ENCODE measurements at places on chromosomes 12 and 14. TPM values are rescaled to one million over a fixed set of nuclear protein-coding genes. Genes with fewer than 3 reads are reported as not detected.

Gene CLEC6A
- not detected for total RNA-seq

Gene CNTN1
- total RNA-seq: 65.6 TPM

Gene PZP
- 0.06 TPM for total RNA-seq

Gene PIWIL1
- not detected for total RNA-seq

Gene GPX2
- total RNA-seq: not detected

Gene MUCL1
- total RNA-seq: not detected

Gene LHX5
- total RNA-seq: not detected

Gene NTS
- total RNA-seq: not detected

Gene SIVA1
- 259 TPM for total RNA-seq

Gene SIX1
- total RNA-seq: 0.50 TPM

Gene KCNMB4
- total RNA-seq: 10.3 TPM

DNA sequence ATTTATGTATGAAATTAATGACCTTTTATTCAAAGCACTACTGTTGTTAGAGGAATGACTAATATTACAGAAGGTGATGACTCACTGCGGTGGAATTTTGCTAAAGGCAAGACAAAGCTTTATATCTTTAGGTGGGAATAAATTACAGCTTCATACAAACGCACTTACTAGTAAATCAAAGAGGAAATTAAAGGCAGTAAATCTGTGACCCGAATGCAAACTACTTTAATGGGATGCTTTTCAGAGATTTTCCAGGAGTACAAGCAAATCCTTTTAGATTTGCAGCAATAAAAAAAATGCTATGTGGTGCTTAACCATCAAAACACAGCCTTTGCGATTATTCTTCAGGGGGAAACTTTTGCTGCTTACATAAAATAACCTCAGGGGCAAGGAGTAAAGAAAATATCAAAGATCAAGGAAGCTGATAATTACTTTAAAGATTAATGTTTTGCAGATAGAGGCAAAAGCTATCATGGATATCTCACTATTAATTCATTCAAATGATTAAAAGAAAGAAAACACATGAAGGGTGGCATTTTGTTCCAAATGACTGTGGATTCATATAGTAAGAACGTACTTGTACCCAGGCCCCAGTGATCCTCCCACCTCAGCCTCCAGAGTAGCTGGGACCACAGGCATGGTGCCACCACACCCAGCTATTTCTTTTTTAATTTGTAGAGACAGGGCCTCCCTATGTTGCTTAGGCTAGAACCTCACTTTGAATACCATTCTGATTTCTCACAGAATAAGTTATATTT lies 98.9 kb downstream of the DENND5B start:
- peak overlapping the region; percentile 22 for H3K27ac ChIP-seq
- no peaks in the 10 kb centered on the region for H3K36me3 ChIP-seq
- no peak for DNase-seq

DNA sequence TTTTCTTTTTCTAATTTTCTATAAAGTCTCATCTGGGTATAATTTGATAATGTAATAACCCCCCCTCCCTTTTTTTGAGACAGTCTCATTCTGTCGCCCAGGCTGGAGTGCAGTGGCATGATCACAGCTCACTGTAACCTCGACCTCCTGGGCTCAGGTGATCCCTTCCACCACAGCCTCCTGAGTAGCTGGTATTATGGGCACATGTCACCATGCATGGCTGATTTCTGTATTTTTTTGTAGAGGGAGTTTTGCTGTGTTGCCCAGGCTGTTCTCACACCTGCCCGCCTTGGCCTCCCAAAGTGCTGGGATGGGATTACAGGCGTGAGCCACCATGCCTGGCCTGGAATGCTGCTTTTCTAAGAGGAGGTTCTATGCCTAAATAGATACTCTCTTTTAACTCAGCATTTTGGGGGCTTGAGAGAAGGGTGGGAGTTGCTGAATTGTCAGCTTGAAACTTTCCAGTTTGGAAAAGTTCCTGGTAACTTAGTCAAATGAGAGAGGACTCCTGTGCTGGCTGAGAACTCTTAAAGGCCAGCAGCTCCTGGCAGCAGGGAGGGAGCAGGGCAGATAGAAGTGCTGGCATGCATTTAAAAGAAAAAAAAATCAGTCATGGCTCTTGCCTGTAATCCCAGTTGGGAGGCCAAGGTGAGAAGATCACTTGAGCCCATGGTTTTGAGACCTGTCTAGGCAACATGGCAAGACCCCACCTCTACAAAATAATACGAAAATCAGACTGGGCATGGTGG lies 13.0 kb downstream of the NUDT4 start:
- peak overlapping the region; percentile 43 for H3K27ac ChIP-seq
- no peak for DNase-seq
- peaks cover 6% of the 10 kb centered on the region for H3K36me3 ChIP-seq
- H3K4me3 ChIP-seq: no peak overlapping the region

GRCh38 chr14:97706819-97707218 lies 909.6 kb downstream of the VRK1 start:
- H3K27me3 ChIP-seq: no peaks in the 10 kb centered on the region
- peak; percentile 74 for DNase-seq
- H3K27ac ChIP-seq: no peak overlapping the region
- no peaks in the 10 kb centered on the region for H3K4me1 ChIP-seq
- no peaks in the 10 kb centered on the region for H3K36me3 ChIP-seq

DNA sequence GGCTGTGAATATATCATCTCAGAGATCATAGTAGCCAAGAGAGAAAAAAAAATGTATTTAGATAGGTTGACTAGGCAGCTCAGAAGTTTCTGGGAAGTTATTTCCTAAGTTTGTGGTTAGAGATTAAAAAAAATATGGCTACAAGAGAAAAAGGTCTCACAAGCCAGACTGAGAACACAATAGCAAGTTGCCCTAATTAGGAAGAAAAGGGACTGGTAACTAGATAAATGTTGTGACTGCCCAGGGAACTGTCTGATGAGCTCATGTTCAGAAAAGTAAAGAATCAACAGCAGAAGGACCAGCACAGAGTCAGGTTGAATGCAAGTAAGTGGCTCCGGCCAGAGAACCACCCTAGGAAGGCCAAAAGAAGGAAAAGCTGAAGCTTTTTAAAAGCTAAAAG lies 256.6 kb downstream of the PRKD1 start:
- H3K36me3 ChIP-seq: no peaks in the 10 kb centered on the region
- no peaks in the 10 kb centered on the region for H3K4me1 ChIP-seq
- no peak overlapping the region for H3K4me3 ChIP-seq
- no peak overlapping the region for H3K27ac ChIP-seq
- H3K27me3 ChIP-seq: no peaks in the 10 kb centered on the region
- DNase-seq: no peak

DNA sequence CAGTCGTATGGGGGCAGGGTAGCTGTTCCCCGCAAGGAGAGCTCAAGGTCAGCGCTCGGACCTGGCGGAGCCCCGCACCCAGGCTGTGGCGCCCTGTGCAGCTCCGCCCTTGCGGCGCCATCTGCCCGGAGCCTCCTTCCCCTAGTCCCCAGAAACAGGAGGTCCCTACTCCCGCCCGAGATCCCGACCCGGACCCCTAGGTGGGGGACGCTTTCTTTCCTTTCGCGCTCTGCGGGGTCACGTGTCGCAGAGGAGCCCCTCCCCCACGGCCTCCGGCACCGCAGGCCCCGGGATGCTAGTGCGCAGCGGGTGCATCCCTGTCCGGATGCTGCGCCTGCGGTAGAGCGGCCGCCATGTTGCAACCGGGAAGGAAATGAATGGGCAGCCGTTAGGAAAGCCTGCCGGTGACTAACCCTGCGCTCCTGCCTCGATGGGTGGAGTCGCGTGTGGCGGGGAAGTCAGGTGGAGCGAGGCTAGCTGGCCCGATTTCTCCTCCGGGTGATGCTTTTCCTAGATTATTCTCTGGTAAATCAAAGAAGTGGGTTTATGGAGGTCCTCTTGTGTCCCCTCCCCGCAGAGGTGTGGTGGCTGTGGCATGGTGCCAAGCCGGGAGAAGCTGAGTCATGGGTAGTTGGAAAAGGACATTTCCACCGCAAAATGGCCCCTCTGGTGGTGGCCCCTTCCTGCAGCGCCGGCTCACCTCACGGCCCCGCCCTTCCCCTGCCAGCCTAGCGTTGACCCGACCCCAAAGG lies 804 bp downstream of the GAPDH start:
- peak overlapping the region; percentile 99 for H3K27ac ChIP-seq
- H3K27me3 ChIP-seq: no peaks in the 10 kb centered on the region
- H3K4me3 ChIP-seq: peak overlapping the region; percentile 76
- H3K36me3 ChIP-seq: peaks cover 49% of the 10 kb centered on the region
- peak; percentile 94 for DNase-seq
- H3K4me1 ChIP-seq: peaks cover 52% of the 10 kb centered on the region

GRCh38 chr12:3136641-3137267 lies 59.6 kb downstream of the TSPAN9 start:
- no peak overlapping the region for H3K4me3 ChIP-seq
- H3K27me3 ChIP-seq: no peaks in the 10 kb centered on the region
- DNase-seq: no peak
- H3K36me3 ChIP-seq: no peaks in the 10 kb centered on the region
- peaks cover 66% of the 10 kb centered on the region for H3K4me1 ChIP-seq

DNA sequence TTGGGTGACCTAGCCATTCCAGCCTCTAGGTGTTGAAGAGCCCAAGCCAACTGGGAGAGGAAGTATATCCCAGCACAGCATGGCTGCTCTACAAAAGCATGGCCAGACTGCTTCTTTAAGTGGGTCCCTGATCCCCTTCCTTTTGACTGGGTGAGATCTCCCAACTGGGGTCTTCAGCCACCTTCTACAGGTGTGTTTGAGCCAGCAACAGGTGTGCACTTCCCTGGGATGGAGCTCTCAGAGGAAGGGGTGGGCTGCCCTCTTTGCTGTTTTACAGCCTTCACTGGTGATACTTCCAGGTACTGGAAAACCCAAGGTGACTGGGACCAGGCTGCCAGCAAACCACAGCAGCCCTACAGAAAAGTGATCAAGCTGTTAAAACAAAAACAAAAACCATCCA lies 14.2 kb upstream of the GNS start:
- H3K4me3 ChIP-seq: no peak overlapping the region
- H3K27ac ChIP-seq: no peak overlapping the region
- H3K27me3 ChIP-seq: no peaks in the 10 kb centered on the region
- no peak for DNase-seq

DNA sequence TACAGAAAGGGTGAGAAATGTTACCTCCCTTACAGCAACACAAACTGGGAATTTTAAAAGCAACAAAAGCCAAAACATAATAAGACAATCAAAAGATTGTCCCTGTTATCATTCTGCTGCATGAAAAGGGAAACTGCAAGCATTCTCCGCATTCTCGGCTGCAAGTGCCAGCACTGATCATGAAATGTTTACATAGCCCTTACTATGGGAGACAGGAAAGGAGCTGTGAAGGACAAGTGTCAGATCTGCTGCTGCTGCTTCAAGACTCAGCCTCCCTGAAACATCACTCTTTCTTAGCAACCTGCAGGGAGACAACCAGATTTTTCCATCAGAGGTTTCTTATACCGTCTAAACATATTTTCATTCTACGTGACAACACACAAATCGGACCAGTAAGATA lies 20.1 kb downstream of the DENND5B start:
- peaks cover 23% of the 10 kb centered on the region for H3K4me1 ChIP-seq
- H3K27ac ChIP-seq: no peak overlapping the region
- no peaks in the 10 kb centered on the region for H3K36me3 ChIP-seq
- no peak for DNase-seq
- H3K4me3 ChIP-seq: no peak overlapping the region

- no peak overlapping the region for H3K27ac ChIP-seq
- no peak for DNase-seq
- peaks cover 22% of the 10 kb centered on the region for H3K4me1 ChIP-seq
- no peaks in the 10 kb centered on the region for H3K27me3 ChIP-seq
Observed at GRCh38 chr14:22549324-22549962, 39.6 kb downstream of the DAD1 start.

- no peak overlapping the region for H3K27ac ChIP-seq
- H3K36me3 ChIP-seq: no peaks in the 10 kb centered on the region
- H3K27me3 ChIP-seq: no peaks in the 10 kb centered on the region
- H3K4me3 ChIP-seq: no peak overlapping the region
- no peaks in the 10 kb centered on the region for H3K4me1 ChIP-seq
- DNase-seq: no peak
Observed at GRCh38 chr14:23443881-23444280, 8.4 kb upstream of the MYH7 start.

GRCh38 chr14:31582286-31582691 lies 21.1 kb downstream of the NUBPL start:
- no peak for DNase-seq
- H3K36me3 ChIP-seq: no peaks in the 10 kb centered on the region
- H3K4me1 ChIP-seq: peaks cover 40% of the 10 kb centered on the region
- peak overlapping the region; percentile 36 for H3K27ac ChIP-seq

DNA sequence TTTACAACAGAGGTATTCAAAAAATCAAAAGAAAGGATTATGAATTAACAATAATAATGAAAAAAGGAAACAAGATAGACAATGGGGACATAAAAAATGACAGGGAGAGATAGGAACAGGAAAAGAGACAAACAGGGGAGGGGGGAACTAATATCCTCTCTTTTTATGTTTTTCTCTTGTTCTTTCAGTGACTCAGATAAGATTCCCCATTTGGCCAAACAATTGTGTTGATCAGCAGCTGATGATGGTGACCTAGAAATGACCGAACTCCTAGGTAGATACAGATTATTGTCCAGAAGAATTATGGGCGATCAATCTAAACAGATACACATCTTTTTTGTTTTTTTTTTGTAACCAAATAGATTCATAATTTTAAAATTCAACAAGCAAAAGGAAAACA lies 1277.2 kb upstream of the FLRT2 start:
- DNase-seq: no peak
- H3K27me3 ChIP-seq: no peaks in the 10 kb centered on the region
- no peaks in the 10 kb centered on the region for H3K4me1 ChIP-seq
- H3K27ac ChIP-seq: no peak overlapping the region
- H3K4me3 ChIP-seq: no peak overlapping the region
- no peaks in the 10 kb centered on the region for H3K36me3 ChIP-seq

DNA sequence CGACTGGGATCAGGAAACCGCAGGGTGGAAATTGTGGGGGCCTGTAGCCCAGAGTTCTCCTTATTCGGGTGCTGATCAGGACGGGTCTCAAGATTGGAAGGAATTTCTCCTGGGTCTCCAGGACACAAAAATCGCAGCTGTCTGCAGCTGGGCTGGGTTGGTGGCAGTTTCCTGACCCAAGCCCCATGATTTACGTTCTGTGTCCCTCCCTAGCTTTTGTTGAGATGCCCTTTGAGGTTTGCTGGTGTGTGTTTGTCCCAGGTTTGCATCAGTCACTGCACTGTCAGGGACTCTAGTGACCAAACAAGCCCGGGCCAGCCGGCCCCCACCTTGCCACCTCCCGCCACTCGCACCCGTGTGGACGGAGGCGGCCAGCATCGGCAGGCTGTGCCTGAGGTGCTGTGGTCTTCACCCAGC lies 89.5 kb downstream of the FBXL14 start:
- no peaks in the 10 kb centered on the region for H3K27me3 ChIP-seq
- no peaks in the 10 kb centered on the region for H3K36me3 ChIP-seq
- H3K27ac ChIP-seq: no peak overlapping the region

- no peaks in the 10 kb centered on the region for H3K36me3 ChIP-seq
- H3K27ac ChIP-seq: no peak overlapping the region
- H3K4me1 ChIP-seq: peaks cover 45% of the 10 kb centered on the region
- DNase-seq: no peak
Observed at GRCh38 chr14:77126461-77126990, 15.1 kb downstream of the ZDHHC22 start.

- no peaks in the 10 kb centered on the region for H3K4me1 ChIP-seq
Observed at GRCh38 chr12:70383484-70383883, 17.4 kb downstream of the KCNMB4 start.

GRCh38 chr14:89849931-89850330 lies 104.6 kb downstream of the EFCAB11 start:
- no peak overlapping the region for H3K4me3 ChIP-seq
- no peak for DNase-seq
- peaks cover 7% of the 10 kb centered on the region for H3K4me1 ChIP-seq
- no peaks in the 10 kb centered on the region for H3K36me3 ChIP-seq
- H3K27ac ChIP-seq: no peak overlapping the region
